ENCODE measurements at places on chromosomes 1 and 21.

DNA sequence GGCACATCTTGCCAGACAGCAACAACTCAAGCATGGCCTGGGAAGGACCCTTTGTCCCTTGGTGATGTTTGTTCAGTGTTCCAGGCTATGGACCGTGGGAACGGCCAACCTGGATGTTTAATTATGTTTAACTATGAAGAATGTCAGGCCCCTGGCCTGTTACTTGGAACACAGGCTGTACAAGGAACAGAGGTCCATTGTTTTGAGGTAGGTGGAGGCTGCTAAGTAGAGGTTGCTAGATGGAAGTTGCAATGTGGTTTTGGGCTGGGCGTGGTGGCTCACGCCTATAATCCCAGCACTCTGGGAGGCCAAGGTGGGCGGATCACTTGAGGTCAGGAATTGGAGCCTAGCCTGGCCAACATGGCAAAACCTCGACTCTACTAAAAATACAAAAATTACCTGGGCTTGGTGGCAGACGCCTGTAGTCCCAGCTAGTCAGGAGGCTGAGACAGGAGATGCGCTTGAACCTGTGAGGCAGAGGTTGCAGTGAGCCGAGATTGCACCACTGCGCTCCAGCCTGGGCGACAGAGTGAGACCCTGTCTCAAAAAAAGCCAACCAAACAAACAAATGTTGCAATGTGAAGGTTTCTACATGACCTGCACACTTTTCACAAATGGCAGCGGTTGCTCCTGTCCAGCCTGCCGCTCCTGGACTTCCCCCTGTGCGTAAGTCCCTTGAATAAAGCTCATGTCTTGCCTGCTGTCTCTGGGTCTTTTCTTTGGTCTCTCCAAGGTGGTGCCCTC is 2.5 kb upstream of the LEFTY1 start:
- no peak for DNase-seq

- no peak for DNase-seq
Measured at GRCh38 chr1:206828765-206829164, 36.7 kb upstream of the IL20 start.

- DNase-seq: no peak
Measured at GRCh38 chr1:51792864-51793263, 85.7 kb downstream of the NRDC start.

DNA sequence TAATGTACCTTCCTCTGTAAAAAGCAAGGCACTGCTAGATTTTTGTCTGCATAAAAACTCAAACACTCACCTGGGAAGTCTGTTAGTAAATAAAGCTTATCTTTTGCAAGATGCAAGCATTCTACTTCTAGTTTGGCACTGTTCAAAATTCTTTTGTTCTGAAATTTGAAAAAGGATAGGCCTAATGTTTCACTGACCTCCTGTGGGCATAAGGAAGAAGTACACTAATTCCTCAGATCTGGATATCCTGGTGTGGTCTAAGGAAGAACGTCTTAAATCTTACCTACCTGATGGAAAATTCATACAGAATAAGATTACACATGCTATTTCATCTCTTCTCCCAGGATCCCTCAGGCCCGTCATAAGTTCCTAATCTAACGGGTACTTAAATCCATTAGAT is 93.5 kb upstream of the CAMK1G start:
- DNase-seq: no peak

DNA sequence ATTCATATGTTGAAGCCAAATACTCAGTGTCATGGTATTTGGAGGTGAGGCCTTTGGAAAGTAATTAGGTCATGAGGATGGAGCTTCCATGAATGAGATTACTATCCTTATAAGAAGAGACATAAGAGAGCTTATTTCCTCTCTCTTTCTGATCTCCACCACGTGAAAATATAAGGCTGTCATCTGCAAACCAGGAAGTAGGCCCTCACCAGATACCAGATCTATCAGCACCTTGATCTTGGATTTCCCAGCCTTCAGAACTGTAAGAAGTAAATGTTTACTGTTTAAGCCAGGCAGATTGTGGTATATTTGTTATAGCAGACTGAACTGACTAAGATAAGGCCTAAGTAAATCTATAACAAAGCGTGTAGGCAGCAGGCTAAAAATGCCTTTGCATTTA is 25.3 kb downstream of the RBM11 start:
- no peak for DNase-seq

GRCh38 chr1:12148958-12149790 is 17.6 kb upstream of the TNFRSF1B start:
- DNase-seq: peak; percentile 86

DNA sequence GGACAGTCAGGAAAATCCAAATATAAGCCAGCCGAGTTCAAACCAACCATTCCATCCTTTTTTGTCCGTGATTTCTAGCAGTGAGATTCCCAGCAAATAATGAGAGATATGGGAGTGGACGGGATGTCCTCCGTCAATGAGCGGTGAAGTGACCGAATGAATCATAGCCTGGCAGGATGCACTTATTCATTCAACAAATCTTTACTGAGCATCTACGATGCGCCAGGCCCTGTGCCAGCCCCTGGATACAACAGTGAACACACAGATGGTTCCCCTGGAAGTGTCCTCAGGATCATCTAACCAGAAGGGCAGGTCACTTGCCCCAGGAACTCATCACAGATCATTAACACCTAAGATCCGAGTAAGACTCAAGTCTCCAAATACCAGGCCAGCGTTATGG is 8.2 kb upstream of the PLEKHA6 start:
- DNase-seq: no peak

GRCh38 chr1:230186003-230186863 is 119.2 kb downstream of the GALNT2 start:
- no peak for DNase-seq

- DNase-seq: peak; percentile 83
Measured at GRCh38 chr1:150162862-150163706, 13.4 kb downstream of the PLEKHO1 start.

Data from GM12864 (cell line).